Lung (tissue), 17 donors: ENCODE measurements at places on chromosomes 11 and 22. TPM values are rescaled to one million over a fixed set of nuclear protein-coding genes. Genes with fewer than 3 reads are reported as not detected.
A peak's percentile ranks its signal among the peaks of the same experiment; 100 is the strongest.

- no peak overlapping the region for H3K27ac ChIP-seq
- no peaks in the 10 kb centered on the region for H3K27me3 ChIP-seq
- no peaks in the 10 kb centered on the region for H3K36me3 ChIP-seq
- H3K4me1 ChIP-seq = peaks cover 3% of the 10 kb centered on the region
- DNase-seq = no peak
Observed at GRCh38 chr11:30436801-30437200, 113.9 kb downstream of the ARL14EP start.

- peak overlapping the region; percentile 81 for H3K27ac ChIP-seq
- DNase-seq = no peak
- no peaks in the 10 kb centered on the region for H3K36me3 ChIP-seq
- H3K27me3 ChIP-seq = no peaks in the 10 kb centered on the region
- no peak overlapping the region for H3K4me3 ChIP-seq
Observed at GRCh38 chr11:16982809-16983208, 31.4 kb downstream of the PLEKHA7 start.

GRCh38 chr22:18931905-18932652, 4.0 kb downstream of the PRODH start:
- no peak overlapping the region for H3K27ac ChIP-seq
- no peaks in the 10 kb centered on the region for H3K27me3 ChIP-seq
- H3K36me3 ChIP-seq = no peaks in the 10 kb centered on the region
- DNase-seq = no peak
- H3K4me3 ChIP-seq = no peak overlapping the region

GRCh38 chr11:134515081-134515960, 103.3 kb upstream of the B3GAT1 start:
- H3K4me3 ChIP-seq = no peak overlapping the region
- H3K36me3 ChIP-seq = no peaks in the 10 kb centered on the region
- H3K27ac ChIP-seq = no peak overlapping the region
- no peaks in the 10 kb centered on the region for H3K4me1 ChIP-seq
- DNase-seq = peak; percentile 4

PHETA2 gene
- total RNA-seq = 11.8 TPM

DNA sequence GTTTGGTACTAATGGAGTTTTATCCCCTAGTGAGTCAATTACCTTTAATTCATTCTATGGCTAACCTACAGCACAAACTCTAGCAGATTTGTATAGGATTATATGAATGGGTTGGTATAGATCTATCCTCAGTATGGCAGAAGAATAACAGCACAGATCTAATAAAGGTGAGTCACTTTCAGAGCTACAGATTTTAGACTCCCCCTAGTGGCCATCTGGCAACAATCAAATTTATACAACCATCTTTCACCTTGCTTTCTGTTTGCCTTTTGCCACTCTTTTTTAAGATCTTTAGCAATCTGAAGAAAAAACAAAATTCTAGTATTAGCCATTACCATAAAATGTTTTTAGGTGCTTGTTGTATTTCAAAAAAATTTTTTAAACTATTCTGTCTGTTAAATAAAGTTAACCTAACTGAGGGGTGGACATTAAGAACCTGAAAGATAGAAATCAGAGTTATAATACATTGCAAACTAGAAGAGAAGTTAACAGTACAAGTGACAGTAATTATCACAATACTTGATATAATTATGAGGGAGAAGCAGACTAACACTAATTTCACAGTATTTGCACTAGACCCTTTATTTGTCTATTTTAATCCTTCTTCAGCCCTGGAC, 25.8 kb downstream of the DDIAS start:
- H3K27ac ChIP-seq = no peak overlapping the region
- peak; percentile 48 for DNase-seq
- no peaks in the 10 kb centered on the region for H3K4me1 ChIP-seq
- H3K4me3 ChIP-seq = no peak overlapping the region
- H3K27me3 ChIP-seq = no peaks in the 10 kb centered on the region

DNA sequence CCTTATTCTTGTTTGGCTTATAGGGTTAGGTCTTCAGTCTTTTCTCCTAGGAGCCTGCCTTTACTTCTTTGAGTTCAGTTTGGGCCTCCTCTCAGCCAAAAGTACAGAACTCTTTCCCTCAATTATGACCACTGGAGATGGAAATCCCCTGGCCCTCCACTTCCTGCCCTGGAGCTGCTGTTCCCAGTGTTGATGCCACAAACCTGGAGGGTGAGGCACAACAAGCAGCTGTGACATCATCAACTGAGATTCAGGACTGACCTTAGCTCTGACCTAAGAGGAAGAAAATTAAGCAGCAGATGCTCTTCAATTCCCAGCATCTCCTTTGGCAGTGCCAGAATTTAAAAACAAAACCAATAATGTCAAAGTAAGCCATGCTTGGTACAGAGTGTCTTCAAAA, 3.0 kb downstream of the ABTB2 start:
- peaks cover 13% of the 10 kb centered on the region for H3K4me1 ChIP-seq
- peaks cover 13% of the 10 kb centered on the region for H3K27me3 ChIP-seq
- DNase-seq = no peak
- no peak overlapping the region for H3K27ac ChIP-seq
- no peak overlapping the region for H3K4me3 ChIP-seq

OR2AG1 gene
- not detected for total RNA-seq

- no peaks in the 10 kb centered on the region for H3K4me1 ChIP-seq
- H3K27me3 ChIP-seq = no peaks in the 10 kb centered on the region
- no peak overlapping the region for H3K27ac ChIP-seq
- no peaks in the 10 kb centered on the region for H3K36me3 ChIP-seq
Observed at GRCh38 chr11:8375932-8376331, 112.3 kb upstream of the LMO1 start.

DNA sequence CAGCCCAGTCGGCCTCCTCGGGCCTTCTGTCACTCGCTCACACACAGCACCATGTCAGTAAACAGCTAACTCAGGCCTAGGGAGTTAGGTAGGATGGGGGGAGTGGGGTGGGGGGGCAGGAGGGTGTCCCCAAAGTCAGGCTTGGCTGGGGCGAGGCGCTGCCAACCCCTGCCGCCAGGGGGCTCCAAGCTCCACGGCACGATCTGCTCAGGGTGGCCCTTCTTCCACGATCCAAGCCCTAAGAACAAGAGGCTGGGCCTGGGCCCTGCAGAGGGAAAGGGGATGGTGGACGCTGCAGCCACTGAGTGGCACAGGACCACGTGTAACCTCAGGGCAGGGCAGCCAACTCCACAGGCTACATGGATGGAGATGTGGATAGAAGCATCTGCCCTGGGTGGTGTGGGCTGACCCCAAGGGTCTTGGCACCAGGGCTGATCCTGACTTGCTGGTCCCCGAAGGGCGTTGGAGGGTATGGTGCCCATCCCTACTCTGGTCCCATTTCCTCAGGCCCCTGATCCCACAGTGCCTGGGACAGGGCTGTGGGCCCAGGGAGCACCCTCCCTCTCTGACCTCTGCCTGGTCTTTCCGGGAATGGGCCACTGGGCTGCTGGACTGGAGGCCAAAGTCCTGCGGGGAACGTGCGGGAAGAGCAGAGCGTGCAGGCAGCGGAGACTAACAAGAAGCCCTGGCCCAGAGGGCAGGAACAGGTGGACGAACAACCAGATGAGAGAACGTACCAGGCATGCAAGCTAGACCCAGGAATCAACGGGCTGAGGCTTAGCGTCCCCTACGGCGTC, 29.1 kb upstream of the TXNRD2 start:
- H3K27me3 ChIP-seq = no peaks in the 10 kb centered on the region
- H3K36me3 ChIP-seq = no peaks in the 10 kb centered on the region
- no peak overlapping the region for H3K27ac ChIP-seq

VWA5A gene
- total RNA-seq = 30.1 TPM

GRCh38 chr22:44159221-44159620, 21.5 kb upstream of the PARVG start:
- H3K4me3 ChIP-seq = no peak overlapping the region

DNA sequence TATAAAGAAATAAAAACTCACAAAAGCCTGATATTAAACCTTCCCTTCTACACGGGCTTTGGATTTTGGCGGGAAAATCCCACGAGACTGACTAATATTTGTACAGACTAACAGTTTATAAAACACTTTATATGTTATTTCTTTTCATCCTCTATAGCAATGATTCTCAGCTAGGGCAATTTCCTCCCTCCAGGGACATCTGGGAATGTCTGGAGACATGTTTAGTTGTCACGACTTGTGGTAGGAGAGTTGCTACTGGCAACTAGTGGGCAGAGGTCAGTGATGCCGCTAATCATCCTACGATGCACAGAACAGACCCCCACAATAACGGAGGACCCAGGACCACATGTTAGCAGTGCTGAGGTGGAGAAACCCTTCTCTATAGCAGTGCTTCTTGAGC, 304.8 kb upstream of the PITPNB start:
- no peak overlapping the region for H3K4me3 ChIP-seq
- H3K27ac ChIP-seq = no peak overlapping the region
- no peaks in the 10 kb centered on the region for H3K4me1 ChIP-seq
- no peak for DNase-seq

GRCh38 chr11:126969865-126970479, 30.6 kb downstream of the KIRREL3 start:
- no peak overlapping the region for H3K27ac ChIP-seq
- peaks cover 6% of the 10 kb centered on the region for H3K27me3 ChIP-seq
- no peaks in the 10 kb centered on the region for H3K4me1 ChIP-seq
- peak; percentile 40 for DNase-seq
- H3K36me3 ChIP-seq = no peaks in the 10 kb centered on the region

DNA sequence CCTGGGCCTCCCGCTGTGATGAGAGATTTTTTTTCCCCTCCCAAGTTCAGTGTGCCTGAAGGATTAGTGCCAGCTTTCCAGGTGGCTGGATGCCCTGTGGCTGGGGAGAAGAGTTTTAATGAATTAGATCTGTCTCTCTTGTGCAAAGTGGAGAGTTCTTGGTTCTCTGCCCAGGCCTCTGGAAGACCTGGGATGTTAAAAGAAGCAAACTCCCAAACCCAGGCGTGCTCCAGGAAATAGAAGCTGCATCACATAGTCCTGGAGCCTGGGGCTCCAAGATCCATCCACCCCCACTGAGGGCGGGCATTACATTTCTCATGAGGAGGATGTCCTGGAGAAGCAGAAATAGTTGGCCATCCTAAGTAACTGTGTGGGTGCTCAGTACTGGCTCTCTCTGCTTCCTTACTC, 30.6 kb downstream of the SDHAF2 start:
- H3K27me3 ChIP-seq = no peaks in the 10 kb centered on the region
- peaks cover 5% of the 10 kb centered on the region for H3K36me3 ChIP-seq
- no peak overlapping the region for H3K4me3 ChIP-seq
- H3K27ac ChIP-seq = no peak overlapping the region
- no peak for DNase-seq

DDI1 gene
- not detected for total RNA-seq

DNA sequence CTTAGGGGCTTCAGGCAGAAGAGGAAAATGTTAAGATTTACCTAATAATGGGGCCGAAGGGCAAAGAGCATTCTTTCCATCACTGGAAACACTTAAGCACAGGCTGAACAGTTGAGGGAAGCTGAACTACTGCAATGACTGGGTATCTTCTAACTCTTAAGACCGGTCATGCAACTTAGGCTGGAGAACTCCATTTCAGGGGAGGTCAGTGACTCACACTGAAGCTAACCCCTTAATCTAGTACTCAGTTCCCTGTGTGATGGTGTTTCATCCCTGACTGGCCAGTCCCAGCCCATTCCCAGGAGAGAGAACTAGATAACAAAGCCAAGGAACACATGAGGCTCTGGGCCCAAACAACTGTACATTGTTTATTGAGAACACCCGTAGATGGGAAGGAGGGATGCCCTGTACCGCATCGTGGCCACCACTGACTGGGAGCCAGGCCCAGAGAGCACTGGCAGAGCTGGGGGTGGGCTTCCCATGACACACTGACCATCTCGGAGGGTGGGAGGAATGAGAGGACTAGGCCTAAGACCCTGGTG, 10.5 kb downstream of the RPL27A start:
- no peaks in the 10 kb centered on the region for H3K27me3 ChIP-seq
- no peak overlapping the region for H3K27ac ChIP-seq
- H3K36me3 ChIP-seq = peaks cover 27% of the 10 kb centered on the region
- H3K4me3 ChIP-seq = no peak overlapping the region
- peaks cover 1% of the 10 kb centered on the region for H3K4me1 ChIP-seq

DNA sequence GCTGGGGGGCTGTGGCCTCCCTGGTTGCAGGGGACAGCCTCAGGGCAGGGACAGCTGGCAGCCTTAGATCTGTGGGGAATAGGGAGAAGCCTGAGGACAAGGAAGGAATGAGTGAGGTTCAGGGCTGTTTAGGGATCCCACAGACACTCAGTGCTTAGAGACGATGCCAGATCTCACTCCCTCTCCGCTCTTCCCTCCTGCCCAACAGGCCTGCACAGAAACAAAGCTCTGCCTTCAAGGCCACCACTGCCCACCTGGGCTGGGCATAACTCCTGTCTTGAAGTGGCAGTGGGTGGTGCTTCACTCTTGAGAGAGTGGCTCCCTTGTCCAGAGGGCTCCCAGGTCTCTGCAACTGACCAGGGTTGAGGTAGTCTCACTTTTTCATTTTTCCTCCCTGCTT, 13.1 kb upstream of the CENATAC start:
- H3K36me3 ChIP-seq = no peaks in the 10 kb centered on the region
- no peaks in the 10 kb centered on the region for H3K4me1 ChIP-seq
- no peak overlapping the region for H3K4me3 ChIP-seq
- no peaks in the 10 kb centered on the region for H3K27me3 ChIP-seq
- no peak for DNase-seq

DNA sequence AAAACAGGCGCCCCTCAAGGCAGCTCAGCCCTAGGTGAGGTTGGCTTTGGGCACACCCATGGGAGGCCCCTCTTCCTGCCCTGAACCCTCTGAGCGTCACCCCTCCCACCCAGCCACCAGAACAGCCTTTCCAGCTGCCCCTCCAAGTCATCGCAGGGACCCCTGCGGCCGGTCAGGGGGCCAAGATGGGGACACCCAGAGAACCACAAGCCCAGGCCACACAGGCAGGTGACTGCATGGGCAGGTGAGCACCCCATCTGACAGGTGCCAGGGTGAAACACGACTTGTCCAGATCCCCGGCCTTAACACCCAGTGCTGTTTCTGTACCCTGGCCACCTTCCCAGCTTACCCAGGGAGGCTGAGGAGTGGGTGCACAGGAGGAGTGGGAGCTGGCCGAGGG, 24.6 kb upstream of the GRAMD4 start:
- no peak overlapping the region for H3K4me3 ChIP-seq
- peaks cover 6% of the 10 kb centered on the region for H3K4me1 ChIP-seq

GRCh38 chr22:42648368-42649245, 585 bp downstream of the CYB5R3 start:
- H3K27ac ChIP-seq = peak overlapping the region; percentile 96
- H3K27me3 ChIP-seq = no peaks in the 10 kb centered on the region
- no peaks in the 10 kb centered on the region for H3K36me3 ChIP-seq
- H3K4me1 ChIP-seq = peaks cover 24% of the 10 kb centered on the region
- peak overlapping the region; percentile 86 for H3K4me3 ChIP-seq
- peak; percentile 54 for DNase-seq

- H3K36me3 ChIP-seq = no peaks in the 10 kb centered on the region
- H3K27ac ChIP-seq = no peak overlapping the region
- H3K27me3 ChIP-seq = no peaks in the 10 kb centered on the region
- H3K4me3 ChIP-seq = no peak overlapping the region
- H3K4me1 ChIP-seq = peaks cover 14% of the 10 kb centered on the region
- DNase-seq = no peak
Observed at GRCh38 chr11:16361108-16361865, 4.9 kb upstream of the SOX6 start.
